ENCODE measurements at places on chromosomes 3 and 15.

DNA sequence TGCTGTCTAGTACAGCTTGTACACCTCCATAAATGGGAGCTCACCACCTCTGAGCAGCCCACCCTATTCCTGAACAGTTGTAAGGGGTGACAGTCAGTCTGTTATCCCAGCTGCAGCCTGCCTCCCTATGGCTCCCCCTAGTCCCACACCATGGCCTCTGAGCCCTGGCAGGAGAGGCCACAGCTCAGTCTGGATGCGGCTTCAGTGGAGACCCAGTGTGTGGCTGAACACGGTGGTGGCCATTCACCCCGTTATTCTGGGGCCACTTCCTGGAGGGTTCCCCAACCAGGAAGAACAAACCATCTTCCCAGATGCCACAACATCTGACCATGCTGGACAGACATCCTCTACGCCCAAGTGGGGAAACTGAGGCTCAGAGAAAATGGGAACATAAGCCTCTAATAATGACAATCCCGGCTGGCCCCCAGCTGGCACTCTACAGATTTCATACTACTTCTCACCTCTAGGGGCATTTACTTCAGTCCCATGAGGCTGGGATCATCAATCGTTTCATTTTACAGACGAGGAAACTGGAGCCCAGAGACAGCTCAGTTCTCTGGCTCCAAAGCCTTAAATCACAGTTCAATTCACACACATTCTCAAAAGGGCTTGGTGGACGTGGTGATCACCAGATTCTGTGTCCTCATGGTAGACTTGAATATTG lies 9.2 kb upstream of the GRIP2 start:
- no peak for DNase-seq

DNA sequence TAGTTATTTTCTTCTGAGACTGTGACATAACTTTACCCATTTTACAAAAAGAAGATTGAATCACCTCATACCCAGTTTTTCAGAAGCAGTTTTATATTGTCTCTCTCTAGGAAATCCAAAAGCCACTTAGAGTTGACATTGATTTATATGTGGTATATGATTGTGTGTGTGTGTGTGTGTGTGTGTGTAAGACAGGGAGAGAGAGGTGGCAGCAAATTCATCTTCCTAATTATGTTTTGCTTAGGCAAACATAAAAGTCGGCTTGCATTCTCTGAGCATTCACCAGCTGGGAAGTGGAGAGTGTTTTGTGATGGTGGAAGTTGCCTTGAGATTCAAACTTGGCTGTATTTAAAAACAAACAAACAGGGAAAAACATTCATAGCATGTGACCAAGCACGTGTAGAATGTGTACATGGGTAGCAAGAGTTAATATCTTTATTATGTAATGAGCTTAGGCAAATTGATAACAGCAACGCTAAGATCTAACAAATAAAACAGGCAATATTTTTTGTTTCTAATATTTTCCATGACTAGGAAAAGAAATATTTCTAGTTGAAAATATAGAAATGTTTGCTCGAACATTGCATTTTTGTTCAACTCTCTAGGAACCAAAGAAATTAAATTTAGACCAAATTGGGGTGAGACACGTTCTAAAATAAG lies 64.4 kb upstream of the IGF1R start:
- no peak for DNase-seq

GRCh38 chr3:28915741-28916500 lies 364.9 kb upstream of the RBMS3 start:
- no peak for DNase-seq

DNA sequence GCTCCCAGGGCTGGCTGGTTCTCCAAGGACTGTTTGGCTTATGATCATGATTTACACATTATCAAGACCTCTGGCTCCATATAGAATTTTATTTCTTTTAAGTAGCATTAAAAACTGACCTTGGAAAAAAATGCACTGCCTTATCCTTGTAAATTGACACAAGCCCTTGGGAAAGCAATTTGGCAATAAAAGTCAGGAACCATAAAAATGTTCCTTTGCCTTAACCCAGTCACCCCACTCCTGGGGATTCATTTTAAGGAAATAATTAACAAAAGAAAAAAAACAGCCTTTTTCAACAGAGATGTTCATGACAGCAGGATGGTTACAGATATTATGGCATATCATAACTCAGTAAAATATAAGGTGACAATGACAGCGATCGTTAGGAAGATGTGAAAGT lies 51.6 kb upstream of the NR2E3 start:
- no peak for DNase-seq

DNA sequence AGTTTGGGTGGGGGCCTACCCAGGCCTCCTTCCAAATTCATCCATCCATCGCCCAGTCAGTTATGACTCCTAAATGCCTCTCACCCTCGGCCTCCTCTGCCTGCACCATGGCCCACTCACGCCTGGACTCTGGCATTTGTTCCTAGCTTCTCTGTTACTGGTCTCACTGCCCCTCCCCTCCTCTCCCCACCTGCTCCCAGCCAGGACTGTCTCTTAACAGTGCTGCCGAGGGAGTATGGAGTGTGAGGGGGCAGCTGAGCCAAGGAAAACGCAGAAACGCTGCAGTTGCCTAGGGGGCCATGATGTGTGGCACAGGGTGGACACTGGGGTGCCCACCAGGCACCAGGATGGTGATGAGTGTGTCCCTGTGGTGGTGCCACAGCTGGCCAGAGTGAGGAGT lies 3.1 kb downstream of the RCCD1 start:
- no peak for DNase-seq

DNA sequence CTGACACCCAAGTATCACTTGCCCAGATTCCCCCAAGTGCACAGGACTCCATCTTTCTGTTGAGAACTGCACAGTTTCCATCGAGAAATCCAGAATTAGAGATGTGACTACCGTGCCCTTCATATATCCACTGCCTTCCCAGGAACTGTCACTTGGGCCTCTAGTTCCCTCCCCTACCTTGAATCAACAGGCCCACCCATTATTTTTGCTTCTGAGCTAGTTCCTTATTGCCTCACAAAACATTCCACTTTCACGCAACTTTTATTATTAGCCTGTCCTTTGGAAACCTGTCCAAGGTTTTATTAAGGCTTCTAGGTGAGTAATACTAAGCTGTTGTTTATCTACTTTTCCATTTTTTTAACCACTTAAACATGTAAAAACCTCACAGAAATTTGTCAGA lies 17.1 kb upstream of the SLC30A4 start:
- DNase-seq, result no peak

DNA sequence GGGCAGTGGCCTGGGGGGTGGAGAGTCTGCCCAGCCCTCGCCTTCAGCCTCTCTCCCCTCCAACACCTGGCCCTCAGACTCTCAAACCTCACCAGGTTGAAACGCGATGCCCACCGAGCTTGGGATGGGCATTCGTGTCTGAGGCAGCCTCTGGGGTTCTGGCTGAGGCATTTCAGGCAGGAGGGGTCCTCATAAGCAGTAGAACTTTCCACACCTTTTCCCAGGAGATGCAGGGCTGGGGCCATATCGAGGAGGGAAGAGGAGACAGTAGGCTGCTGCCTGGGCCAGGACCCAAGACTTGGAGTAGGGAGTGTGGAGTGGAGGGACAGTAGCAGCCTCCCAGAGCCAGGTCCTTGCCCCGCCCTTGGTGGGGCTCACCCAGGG lies 24.6 kb downstream of the ACAA1 start:
- DNase-seq, result no peak

DNA sequence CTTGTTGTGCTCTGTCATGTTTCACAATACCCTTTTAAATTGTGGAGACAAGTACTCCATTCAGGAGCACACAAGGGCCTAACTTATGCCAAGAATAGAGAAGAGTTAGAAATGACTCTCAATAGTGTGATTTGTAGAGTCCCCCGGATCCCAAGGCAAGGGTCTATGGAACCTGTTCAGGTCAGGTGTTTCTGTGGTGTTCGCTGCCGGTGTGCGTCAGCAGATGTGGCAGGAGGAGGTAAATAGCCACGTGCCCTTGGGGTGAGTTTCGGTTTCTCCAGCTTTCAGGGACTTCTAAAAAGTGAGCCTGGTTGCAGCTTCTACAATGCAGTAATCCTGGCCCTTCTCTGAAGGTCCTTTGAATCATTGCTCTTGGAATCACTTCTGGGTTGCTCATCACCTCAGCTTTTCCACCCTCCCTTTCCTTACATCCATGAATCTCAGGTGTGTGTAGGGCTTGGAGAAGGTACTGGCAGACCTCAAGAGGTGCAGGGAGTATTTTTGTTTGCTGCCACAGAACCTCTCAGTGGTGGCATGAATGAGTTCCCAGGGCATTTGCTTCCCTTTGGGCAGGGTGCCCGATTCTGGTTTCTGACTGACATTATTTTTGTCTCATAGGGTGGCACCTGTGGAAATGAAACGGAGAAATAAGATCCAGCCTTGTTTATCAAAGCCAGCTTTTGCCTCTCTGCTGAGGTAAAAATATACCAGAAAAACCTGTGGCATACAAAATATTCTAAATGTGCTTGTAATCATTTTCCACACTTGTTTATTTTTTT lies 7.3 kb downstream of the ST3GAL6 start:
- DNase-seq, result no peak

DNA sequence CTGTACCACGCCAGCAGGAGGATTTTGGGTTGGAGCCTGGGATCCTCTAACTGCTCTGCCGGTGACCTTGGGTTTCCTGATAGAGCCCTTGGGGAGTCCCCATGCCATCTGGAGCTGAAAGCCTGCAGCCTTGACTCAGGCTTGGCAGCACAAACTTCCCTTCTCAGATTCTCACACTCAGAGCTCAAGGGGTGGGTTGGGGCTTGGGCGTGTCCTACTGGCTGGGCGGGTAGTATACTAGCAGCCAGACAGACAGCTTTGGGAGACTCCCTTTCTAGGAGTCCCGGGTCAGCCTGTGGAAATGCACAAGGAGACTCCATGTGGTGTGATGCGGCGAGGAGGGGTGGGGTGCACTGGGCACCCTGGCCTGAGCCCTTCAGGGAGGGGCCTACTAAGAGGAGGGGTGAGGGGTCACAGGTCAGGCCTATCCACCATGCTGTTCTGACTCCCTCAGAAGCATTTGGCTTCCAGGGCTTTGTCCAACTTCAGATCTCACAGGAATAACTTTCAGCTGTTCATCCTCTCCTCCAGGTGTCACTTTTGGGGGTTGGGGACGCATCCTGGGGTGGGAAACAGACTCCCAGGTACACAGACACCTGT lies 21.6 kb upstream of the PLXNA1 start:
- no peak for DNase-seq

- DNase-seq, result no peak
Observed at GRCh38 chr15:42491539-42492225, 741 bp upstream of the ZNF106 start.

DNA sequence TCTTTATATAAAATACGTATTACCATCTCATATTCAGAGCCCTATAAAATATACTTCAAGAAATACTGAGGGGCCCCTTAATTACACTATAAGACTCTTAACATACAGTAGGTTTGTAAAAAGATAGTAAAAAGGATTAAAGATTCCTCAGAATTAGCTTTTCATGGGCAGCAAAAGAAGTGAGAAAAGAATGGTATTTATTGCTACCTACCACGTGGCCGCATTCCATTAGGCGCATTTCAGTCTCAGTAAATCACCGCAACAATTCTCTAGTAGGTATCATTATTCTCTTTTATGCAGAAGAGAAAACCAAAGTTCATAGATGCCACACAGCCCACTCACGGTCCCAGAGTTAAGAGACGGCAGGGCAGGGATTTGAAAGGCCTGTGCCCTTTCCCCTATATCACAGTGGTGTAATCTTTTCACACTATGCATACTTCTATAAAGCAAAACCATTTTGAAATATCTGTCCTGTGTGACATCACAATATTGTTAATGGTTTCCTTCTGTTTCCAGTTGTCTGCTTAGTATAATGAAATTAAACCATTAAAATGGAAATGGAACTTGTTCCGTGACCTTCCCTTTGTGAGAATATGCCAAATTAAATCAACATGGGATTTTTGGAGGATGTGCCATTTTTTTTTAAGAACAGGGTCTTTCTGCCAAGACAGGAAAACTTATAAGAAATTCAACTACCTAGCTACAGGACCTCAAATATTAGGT lies 1072.2 kb downstream of the FHIT start:
- DNase-seq, result no peak

DNA sequence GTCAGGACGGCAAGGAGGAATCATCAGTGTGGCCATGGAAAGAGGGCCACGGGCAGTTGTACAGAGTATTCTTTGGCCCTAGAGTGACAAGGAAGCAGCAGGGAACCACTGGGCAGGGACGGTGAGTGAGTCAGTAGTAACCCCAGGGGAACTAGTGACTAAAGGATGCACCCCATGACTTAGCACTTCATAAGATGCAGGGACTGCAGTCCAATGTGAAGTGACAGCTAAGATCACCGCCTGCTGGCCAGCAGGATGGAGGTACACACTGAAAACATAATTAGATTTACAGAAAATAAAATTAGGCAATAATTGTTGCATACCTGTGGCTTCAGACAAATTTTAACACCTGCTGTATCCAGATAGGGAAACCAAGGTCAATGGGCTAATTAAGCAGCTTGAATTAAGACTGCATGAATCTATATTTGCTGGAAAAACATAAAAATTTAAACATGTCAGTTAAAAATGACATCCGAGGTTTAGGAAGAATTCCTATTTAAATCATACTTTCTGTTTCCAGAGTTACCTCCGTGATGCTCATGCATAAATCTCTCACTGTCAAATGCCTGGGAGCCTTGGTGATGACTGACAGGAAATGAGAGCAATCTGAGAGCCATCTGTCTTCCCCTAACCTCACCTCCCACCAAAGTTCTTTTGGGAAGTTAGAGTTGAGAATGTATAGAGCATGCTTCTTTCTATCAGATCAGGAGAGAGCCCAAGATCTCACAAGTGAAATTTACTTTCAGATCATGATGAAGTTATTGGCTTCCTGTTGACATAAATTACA lies 56.5 kb downstream of the DCLK3 start:
- DNase-seq, result no peak

GRCh38 chr3:14430706-14431451 lies 28.5 kb downstream of the SLC6A6 start:
- DNase-seq, result no peak

DNA sequence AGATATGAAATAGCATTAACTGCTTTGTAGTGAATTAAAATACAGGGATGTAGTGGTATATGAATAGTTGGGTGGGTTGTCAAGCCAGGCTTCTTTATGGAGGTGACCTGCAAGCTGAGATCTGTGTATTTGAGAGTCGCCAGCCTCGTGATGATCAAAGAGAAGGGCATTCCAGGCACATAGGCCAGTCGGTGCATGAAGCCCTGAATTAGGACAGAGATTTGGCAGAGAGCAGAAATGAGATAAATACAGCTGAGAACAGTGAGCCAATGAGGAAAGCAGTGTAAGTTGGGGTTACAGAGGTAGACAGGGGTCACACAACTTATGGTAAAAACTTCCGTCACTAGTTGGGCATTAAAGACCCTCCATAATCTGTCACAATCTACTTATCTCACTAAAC lies 641.9 kb downstream of the OTOL1 start:
- no peak for DNase-seq

DNA sequence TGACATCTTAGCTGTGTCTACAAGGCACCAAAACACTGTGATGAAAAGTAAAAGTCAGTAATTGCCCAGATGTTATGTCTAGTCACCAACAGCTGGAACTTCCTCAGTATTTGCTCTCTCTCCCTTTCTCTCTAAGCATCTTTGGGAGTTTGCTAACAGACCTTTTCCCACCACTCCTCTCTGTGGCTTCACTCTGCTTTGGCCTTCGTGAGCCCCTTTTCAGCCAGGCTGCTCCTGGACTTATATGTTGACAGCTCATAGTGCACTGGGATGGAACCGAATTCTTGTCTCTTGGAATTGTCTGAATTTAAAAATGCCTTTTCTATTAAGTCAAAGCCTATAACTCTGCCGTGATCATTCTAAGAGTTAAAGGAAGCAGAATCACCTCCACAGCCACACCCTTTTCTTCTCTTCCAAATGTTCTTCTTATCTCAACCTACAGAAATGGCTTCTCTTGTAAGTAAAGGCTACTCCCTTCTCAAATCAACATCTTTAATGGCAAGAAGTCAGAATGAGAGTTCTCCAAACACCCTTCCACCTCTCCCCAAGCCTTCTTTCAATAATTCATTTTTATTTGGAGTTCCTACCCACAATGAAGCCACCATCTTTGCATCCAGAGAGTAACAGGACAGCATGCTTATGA lies 17.2 kb upstream of the FOXP1 start:
- no peak for DNase-seq
